Neuronal stem cell (in vitro differentiated cells): ENCODE measurements at places on chromosomes 4 and X.

- DNase-seq = peak; percentile 38
Observed at GRCh38 chrX:19887911-19888879, 795 bp upstream of the SH3KBP1 start.

GRCh38 chr4:2412534-2412884, 5.9 kb downstream of the ZFYVE28 start:
- no peak for DNase-seq

DNA sequence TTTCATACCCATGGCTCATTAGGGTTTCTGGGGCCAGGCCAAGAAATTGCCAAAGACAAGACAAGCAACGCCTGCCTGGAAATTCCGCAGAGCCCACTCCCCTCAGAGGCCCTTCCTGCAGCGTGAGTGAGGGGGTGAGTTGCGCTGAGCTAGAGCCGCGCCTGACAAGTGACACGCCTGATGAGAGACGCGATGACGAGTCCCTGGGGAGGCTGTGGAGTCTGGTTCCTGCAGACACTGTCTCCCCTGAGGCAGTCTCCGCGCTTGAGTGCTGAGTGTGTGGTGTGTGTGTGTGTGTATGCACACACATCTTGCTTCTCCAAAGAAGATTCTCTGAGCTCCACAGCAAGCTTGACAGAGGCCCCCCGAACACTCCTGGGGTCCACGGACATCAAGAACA, 269.8 kb downstream of the BCOR start:
- no peak for DNase-seq

DNA sequence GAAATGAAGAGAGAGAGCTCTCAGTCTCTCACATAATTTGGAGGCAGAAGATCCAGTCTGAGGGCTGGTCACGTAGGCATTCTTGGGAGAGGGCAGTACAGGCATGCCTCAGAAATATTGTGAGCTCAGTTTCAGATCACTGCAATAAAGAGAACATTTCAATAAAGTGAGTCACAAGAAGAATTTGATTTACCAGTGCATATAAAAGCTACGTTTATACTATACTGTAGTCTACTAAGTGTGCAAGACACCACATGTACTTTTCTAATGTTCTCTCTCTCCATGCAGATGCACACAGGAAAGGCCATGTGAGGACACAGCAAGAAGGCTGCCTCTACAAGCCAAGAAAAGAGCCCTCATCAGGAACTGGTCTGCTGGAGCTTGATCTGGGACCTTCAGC, 583.5 kb upstream of the FAT1 start:
- DNase-seq = no peak

- no peak for DNase-seq
Observed at GRCh38 chr4:185082561-185082960, 60.5 kb upstream of the SLC25A4 start.

- no peak for DNase-seq
Observed at GRCh38 chr4:19382993-19383756, 868.5 kb upstream of the SLIT2 start.

DNA sequence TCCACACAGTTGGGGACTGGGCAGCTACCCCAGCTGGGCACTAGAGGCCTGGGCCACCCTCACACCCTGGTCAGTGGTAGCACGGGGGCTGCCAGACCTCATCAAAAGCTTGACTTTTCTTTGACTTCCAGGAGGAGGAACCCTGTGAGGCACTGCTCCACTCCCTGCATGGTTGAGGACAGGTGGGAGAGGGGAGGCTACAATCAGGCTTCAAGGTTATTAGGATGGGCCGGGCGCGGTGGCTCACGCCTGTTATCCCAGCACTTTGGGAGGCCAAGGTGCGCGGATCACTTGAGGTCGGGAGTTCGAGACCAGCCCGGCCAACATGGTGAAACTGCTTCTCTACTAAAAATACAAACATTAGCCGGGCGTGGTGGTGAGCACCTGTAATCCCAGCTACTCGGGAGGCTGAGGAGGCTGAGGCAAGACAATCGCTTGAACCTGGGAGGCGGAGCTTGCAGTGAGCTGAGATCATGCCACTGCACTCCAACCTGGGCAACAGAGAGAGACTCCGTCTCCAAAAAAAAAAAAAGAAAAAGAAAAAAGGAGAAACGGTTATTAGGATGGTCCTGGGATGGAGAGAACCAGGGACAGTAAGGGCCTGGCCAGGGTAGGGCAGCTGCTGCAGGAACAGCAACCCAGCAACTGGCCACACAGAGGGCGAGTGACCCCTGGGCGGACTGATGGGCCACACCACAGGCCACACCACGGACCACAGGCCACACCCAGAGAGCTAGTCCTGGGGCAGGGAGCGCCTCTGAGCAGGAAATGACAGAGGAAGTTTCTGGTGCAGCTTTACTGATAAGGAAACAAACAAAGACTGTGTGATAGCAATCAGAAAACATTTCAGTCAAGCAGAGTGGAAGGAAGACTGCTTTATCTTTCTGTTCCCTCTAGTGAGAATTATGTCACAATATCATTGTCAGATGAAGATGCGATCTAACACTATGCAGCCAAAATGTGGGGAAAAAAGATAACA, 20.5 kb upstream of the OPN1LW start:
- no peak for DNase-seq

- peak; percentile 82 for DNase-seq
Observed at GRCh38 chr4:99088481-99089365, at the start of gene ADH5. Gene ADH5 (minus strand): TSS chr4:99088788. CDS start chr4:99088700, 88 bp downstream.

DNA sequence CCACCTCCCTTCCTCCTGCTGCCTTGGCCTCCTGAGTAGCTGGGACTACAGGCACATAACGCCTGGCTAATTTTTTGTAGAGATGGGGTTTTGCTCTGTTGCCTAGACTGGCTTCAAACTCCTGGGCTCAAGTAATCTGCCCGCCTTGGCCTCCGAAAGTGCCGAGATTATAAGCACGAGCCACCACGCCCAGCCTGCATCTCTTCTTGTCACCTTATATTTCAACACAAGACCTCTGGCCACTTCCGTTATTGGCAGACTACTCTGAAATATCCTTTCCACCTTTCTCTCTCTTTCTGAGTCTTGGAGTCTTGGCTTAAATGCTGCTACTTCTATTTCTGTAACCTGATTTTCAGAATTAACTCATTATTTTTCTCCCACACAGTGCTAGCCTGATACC, 5.6 kb downstream of the KIAA0232 start:
- DNase-seq = no peak

- no peak for DNase-seq
Observed at GRCh38 chr4:72186714-72187113, 154.9 kb downstream of the NPFFR2 start.

DNA sequence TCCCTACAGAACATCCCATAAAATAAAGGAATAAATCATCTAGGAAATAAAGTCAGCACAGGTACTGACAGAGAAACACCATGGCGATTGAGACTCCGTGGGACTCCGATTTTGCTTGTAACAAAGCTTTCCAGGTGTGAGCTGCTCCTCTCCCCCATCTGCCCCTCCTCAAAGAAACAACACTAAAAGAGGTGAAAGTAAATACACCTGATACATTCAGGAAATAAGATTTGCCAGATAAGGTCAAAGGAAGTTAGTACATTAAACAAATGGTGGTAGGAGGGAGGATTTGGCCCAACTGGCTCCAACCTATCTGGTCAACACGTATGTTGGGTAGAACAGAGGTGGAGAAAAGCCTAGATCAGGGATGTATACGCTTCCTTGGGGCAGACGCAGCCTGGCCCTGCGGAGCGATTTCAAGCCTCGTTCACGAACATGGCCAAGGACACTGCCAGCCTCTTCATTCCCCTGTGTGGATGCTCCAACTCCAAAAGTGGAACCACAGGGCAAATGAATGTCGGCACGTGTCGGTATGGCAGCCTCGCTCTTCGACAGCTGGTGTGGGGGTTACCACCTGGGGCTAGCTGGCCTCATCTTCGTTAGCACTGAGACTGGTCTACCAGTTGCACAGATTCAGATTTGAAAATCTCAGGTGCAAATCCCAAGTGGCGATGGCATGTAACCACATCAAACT, 162.5 kb downstream of the AFAP1 start:
- DNase-seq = no peak

GRCh38 chr4:160685729-160686128, 1478.1 kb downstream of the FSTL5 start:
- no peak for DNase-seq

- no peak for DNase-seq
Observed at GRCh38 chr4:41977709-41978108, 3.8 kb upstream of the DCAF4L1 start.

GRCh38 chrX:48937054-48937907, 18.5 kb upstream of the PIM2 start:
- no peak for DNase-seq

GRCh38 chrX:31039327-31039711, 32.5 kb downstream of the FTHL17 start:
- no peak for DNase-seq

GRCh38 chr4:20181926-20182325, 69.8 kb upstream of the SLIT2 start:
- no peak for DNase-seq

- no peak for DNase-seq
Observed at GRCh38 chrX:94576367-94577004, 902.5 kb downstream of the FAM133A start.

DNA sequence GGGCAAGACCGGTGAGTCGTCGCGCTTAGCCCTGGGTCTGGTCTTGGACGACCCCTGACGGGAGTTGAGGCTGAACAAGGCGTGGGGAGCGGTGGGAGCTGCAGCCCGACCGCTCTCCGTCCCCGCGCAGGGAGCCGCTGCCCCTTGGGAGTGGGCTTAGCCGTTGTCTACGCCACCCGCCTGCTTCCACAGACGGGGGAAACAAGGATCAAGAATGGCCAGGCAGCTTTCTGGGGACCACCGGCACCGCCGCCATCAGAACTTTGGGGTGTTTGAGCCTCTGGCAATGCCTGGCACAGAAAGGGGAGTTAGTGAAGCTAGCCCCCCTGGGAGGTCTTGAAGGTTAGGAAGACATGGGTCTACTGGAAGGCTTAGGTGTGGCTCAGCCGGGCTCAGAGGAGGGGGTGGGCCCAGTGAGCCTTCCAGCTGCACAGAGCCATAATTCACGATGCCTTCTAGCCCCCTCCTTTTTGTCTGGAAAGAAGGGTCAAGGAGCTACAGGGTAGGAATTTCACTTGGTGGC, 583 bp downstream of the RASL11B start:
- DNase-seq = no peak

DNA sequence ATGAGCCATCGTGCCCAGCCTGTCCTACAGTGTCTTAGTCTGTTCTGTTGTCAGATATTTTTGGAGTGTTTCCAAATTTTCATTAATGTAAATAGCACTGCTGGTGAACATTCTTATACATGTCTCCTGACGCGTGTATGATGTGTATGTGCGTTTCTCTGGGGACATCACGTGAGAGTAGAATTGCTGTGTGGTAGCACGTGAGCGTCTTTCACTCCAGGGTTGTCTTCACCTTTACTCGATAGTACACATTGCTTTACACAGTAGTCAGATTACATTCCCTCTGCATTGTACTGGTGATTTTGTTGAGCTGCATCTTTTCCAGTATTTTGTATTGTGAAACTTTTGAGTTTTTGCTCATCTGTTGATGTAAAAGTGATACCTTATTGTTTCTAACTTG, 60.0 kb downstream of the ARHGAP10 start:
- DNase-seq = no peak

DNA sequence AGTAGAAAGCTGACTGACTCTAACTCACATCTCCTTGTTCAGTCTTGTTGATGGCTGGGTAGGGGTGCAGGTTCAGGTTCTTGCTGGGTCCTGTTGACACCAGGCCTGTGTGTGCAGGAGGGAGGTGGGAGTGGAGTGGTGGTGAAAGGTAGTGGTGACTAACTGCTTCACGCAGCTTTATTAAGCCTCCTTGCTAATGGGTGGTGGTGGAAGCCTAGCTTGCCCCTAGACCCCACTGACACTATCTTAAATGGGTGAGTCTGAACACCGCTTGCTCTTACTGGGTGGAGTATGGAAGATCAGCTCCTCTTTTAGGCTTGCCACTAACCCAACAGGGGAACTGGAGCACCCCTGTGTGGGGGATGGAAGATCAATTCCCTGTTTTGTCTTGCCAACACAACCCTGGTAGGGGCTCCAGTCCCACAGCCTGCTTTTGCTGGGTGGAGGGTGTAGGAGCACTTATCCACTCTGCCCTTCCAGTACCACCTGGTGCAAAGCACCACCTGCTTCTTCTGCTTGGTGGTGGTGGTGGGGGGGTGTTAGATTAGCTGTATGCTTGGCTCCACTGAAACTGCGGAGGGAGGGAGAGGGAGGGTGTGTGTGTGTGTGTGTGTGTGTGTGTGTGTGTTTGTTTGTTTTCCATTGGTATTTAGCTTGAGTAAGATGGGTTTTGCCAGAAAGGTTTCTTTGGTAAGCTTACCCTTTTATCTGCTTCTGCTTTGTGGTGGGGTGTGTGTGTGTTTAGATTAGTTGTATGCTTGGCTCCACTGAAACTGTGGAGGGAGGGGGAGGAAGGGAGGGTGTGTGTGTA, 25.6 kb downstream of the KDM6A start:
- no peak for DNase-seq

DNA sequence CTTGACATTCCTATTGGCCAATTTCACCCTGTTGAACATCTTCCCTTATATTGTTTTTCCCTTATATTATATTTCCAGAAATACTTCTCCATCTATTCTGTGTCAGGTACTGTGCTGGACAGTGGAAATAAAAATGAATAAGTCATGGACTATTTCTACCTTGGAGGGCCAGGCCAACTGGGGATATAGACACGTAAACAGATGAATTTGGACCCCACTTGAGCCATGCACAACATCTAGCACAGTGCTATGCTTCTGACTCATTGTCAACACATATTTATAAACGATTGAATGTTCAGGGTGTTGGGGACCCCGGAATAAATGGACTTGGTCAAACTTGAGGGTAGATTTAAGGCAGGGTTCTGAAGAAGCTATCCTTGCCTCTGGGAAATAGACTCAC, 111.1 kb downstream of the ANK2 start:
- no peak for DNase-seq

GRCh38 chr4:137635108-137635507, 102.8 kb upstream of the PCDH18 start:
- DNase-seq = no peak

DNA sequence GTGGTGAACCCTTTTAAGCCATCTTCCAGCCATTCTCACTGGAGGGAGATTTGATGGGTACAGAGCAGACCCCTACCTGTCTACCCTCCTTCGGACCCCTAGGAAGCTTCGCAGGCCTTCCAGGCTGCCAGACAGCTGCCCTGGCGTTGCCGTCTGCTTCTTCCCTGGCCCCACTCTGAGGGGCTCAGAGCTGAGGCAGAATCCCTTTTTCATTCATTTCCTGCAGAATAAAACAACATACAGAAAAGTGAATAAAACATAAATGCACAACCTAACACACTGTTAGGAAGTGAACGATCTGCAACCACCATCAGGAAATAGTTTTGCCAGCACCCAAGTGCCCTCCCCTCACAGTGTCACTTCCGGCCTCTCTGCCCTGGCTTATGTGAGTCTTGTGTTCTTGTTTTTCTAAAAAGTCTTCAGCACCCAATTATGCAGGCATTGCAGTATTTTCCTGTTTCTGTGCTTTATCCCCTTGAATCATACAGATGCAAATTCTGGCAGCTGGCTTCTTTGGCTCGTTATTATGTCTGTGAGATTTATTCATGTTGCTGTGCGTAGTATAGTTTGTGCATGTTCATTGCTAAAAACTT, 5.6 kb upstream of the ADD1 start:
- DNase-seq = no peak

DNA sequence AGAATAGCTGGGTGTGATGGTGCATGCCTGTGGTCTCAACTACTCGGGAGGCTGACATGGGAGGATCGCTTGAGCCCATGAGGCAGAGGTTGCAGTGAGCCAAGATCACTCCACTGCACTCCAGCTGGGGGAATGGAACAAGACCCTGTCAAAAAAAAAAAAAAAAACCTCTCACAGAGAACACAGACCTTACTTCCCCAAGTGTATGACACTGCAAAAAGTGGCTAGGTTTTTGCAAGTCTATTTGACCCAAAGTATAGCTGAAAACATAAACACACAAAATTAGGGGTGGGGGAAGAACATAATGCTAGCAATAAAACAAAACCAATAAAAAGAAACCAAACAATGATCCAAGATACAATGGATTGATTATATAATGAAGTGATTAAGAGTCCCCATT, 6.7 kb downstream of the LAMP2 start:
- no peak for DNase-seq
